ENCODE measurements at places on chromosomes 12 and 14.

- no peak for DNase-seq
These were observed 28.3 kb downstream of the VSX2 start for GRCh38 chr14:74267588-74267987.

- DNase-seq, result no peak
These were observed 34.3 kb downstream of the CCNK start for GRCh38 chr14:99515301-99516155.

- DNase-seq, result no peak
These were observed 2.4 kb downstream of the CLEC12B start for GRCh38 chr12:10012630-10013330.

GRCh38 chr12:52262286-52262685, 12.2 kb upstream of the KRT86 start:
- DNase-seq, result no peak

DNA sequence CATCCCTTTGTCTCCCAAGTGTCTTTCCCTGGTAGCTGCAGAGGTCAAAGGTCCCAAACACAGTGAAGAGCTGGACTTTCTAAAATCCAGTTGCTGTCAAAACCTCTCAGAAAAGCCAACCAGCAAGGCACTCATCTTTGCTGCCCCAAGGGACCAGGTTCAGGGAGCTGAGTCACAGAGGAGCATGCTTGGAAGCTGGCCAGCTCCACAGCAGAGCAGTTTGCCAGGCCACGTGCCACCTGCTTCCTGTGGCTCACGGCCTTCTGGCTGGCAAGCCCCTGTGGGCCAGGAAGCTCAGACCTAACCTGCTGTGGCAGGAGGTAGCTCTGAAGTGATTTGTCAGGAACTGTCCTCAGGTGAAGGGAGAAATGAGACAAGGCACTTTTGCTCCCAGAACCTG, 3.6 kb downstream of the ISCU start:
- DNase-seq, result peak; percentile 80

DNA sequence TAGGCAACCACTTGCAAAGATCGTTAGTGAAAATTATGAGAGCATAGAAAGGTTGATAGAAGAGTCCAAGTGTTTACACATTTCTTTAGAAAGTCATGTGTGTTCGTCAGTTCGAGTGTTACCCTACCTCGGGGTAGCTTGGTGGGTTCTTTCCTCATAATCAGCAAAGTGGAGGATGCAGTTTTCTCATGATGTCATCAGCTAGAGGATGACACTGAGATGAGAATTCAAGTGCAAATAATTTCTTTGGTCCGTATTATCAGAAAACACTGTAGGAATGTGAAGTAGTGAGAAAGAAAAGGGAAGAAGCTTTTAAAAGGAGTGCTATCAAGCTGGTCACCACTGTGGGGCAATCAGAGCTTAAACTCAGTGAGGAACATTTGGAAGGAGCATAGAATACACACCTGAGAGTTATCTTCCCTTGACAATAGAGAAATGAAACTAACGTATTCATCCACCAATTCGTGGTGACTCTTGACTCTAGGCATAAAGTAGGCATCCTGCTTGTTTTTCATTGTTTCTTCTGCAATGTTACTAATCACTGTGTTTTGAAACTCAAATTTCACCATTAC, 1340.9 kb upstream of the TMEM132C start:
- DNase-seq, result no peak

DNA sequence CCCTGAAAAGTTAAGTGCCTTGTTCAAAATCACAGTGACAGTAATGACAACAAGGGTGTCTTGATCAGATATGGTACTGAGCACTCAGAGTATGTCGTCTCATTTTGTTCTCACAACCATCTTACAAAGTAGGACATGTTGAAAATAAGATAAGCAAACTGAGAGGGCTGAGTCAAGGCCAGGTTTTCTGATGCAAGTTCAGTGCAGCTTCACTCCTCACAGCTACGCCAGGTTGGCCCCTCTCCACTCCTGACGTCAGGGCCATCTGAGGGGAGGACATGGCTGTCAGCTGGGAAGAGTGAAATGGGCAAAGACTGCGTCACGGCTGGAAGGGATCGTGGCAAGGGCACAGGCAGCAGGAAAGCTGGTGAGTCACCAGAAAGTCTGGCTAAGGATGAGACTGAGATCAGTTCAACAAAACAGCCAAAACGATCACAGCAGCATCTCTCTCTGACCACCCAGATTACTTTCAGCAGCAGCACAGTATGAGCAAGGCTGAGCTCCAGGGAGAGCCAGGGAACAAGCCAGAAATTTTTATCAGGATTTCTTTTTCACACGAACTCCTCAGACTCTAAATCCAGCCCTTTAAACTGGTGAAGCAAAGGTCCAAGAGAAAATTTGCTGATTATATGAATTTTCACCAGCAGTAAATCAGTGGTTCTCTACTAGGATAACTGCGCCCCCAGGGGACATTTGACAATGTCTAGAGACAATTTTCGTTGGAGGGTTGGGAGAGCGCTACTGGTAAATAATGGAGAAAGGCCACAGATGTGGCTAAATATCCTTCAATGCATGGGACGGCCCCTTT, 297.9 kb upstream of the AMIGO2 start:
- DNase-seq, result no peak

- DNase-seq, result no peak
These were observed 1.9 kb upstream of the GPR33 start for GRCh38 chr14:31489691-31490090.

DNA sequence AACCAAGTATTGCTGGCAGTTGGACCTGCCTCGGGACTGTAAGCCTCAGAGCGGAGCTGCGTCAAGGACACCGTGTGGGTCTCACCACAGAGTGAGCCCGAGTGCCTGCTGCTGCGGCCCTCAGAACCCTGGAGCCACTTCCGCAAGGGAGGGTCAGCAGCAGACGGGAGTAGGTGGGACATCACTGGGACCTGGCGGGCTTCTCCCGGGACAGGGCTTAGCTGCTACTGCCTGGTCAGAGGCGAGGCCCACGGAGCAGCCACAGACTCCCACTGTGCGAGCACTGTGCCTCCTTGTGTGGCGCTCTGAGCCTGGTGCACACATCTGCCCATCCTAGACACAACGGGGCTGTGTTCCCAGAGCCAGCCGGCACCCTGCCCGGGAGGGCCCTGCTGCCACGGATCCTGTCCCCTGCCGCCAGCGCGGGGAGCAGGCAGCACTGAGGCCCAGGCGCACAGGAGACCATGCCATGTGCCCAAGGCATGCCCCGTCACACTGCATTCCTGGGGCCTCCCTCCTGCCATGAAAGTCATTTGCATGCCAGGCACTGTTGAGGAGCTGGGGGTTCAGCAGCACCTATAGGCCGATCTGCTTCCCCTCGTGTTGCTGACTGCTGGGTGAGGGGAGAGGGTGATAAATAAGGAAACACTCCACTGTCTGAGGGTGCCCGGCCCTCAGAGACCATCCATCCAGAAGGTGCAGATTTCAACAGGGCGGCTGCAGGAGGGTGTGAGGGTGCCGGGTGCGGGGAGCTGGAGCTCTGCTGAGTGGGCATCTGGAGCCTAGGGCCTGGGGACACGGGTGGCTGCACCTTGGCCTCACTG, 10.0 kb downstream of the HIP1R start:
- no peak for DNase-seq

DNA sequence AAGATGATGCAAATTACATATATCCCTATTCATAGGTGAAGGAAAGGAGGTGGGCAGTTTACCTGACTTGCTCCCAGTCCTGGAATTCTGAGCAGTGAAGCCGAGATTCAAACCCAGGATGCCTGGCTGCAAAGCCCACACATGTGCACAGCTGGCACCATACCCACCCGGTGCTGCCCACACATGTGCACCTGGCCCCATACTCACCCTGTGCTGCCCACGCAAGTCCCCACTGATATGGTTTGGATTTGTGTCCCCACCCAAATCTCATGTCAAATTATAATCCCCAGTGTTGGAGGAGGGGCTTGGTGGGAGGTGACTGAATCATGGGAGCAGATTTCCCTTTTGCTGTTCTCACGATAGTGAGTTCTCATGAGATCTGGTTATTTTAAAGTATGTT, 179.2 kb upstream of the C14orf180 start:
- DNase-seq, result no peak

GRCh38 chr14:55350461-55350860, 61.2 kb downstream of the ATG14 start:
- no peak for DNase-seq

DNA sequence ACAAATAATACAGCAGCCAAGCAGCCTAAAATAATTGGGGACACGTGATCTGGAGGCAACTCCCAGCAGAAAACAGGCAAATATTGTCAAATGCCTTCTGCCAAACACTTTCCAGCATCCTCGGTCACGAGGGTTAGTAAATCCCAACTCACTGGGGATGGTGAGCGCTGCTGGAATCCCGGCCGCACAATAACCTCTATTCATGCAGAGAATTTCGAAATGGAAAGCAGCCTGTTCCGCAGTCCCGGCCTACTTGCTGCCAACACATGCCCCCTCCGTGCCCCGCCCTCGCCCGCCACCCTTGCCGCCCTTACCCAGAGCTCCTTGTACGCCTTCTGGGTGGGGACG, 62.2 kb downstream of the RFX4 start:
- peak; percentile 52 for DNase-seq

- no peak for DNase-seq
These were observed 237.9 kb downstream of the PAWR start for GRCh38 chr12:79452906-79453305.

- DNase-seq, result no peak
These were observed 1154.6 kb downstream of the GALC start for GRCh38 chr14:86838363-86838762.

DNA sequence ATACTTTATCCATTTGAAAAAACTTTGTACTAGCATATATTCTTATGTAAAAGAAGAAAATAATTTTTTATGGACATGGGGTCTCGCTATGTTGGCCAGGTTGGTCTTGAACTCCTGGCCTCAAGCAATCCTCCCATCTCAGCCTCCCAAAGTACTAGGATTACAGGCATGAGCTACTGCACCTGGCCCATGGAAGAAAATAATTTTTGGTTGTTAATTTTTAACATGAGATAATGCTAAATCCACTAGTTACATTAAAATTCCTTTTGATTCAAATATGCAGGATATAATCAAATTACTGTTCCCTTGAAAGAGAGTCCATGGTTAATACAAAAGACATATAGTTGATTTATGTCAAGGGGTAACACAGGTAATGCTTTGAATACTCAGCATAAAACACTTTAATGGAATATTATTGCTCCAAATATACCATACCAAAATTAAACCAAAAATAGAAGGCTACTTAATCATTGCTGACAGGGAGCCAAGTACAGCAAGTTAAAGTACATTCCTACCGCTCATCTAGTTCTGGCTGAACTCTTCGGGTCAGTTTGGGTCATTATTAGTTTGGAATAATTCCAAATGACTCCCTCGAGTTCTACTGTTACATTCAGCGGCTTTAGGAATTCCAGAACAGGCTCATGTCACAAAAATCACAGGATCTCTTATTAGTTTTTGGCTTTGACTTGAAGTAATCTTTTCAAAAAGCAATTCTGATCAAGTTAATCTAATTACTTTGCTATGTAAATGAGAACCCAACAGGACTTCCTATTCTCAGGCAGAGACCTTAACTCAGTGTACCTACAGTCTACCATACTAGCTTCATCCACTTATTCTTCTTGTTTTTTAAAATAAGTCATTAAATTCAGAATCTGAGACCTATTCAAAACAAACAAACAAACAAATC, 6.1 kb downstream of the SOS2 start:
- DNase-seq, result no peak

GRCh38 chr14:22122829-22123560, 449.4 kb upstream of the OR4E1 start:
- no peak for DNase-seq

GRCh38 chr14:83173687-83174086, 1640.0 kb upstream of the SEL1L start:
- DNase-seq, result no peak

DNA sequence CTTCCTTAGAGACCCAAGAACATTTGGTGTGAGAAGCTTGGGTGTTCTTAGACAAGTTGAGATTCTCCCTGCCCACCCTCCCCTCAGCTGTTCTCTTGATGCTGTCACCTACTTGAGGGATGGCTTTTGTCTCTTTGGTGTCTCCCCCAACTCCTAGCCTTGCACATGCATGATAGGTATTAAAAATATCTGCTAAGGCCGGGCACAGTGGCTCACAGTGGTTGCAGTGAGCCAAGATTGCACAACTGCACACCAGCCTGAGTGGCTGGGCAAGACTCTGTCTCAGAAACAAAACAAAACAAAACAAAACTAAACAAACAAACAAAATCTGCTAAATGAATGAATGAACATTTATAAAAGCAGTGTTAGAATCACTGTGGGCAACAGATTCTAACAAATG, 261.1 kb downstream of the AKAP6 start:
- DNase-seq, result no peak

DNA sequence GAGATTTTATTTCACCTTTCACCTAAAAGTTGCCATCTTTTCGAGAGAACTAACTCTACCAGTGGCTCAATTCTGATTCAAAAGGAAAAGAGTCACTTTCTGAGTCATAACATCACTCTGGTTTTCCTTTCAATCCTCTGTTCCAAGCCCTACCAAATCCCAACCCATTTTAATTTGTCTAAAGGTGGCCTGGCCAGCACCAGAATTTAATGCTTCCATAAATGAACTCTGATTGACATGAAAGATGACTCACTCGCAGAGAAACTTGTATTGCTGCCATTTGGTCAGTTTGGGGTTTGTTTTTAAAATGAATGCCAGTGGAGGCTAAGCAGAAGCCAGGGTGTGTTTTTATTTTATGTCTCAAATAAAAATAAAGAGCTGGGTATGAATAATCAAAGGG, 117.4 kb upstream of the SOX5 start:
- DNase-seq, result no peak

DNA sequence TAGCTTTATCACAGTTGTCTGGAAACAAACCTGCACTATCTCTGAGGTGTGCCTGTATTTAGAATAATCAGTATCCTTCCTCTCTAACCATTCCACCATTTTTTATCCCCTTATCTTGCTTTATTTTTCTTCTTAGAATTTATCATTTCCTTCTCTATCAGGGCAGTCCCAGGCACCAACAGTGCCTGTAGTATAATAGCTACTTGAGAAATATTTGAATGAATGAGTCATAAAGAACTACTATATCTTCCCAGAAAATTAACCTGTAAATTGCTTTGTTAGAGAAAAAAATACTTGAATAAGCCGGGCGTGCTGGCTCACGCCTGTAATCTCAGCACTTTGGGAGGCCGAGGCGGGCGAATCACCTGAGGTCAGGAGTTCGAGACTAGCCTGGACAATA, 21.2 kb upstream of the FOXJ2 start:
- peak; percentile 2 for DNase-seq

DNA sequence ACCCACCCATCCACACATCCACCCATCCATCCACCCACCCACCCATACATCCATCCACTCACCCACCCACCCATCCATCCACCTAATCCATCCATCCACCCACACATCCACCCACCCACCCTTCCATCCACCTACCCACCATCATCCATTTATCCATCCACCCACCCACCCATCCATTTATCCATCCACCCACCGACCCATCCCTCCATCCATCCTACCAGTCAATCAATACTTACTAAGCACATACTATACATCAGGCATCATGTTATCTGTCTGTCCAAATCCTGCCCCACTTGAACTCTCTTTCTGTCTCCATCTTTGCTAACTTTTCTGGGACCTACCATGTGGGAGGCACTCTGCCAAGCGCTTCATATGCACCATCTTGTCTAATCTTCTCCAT, 15.4 kb downstream of the GALNT9 start:
- no peak for DNase-seq

Data from NCI-H1105 treated with DMSO at 0.1 percent for 48 hours (cell line).